ENCODE measurements at places on chromosomes 4 and X. TPM values are rescaled to one million over a fixed set of nuclear protein-coding genes. Genes with fewer than 3 reads are reported as not detected.

DNA sequence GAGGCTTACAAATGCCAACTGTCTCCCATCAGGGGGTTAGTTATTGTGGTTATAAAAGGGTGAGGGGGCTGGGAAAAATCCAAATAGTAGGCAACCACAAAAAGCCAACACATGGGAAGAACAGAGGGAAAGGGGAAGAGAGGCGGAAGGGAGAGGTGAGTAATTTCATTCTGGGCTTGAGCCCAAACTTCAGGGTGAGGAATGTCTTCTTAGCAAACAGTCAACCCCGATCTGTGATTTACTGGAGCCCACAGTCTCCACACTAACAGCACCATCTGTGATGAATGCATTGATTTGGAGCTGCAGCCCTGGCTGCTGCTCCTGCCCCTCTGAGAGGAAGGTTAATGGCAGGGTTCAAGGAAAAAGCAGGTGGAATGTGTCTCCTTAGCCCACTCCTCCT is 162.2 kb upstream of the GPR101 start:
- H3K4me1 ChIP-seq, result no peaks in the 10 kb centered on the region
- H3K36me3 ChIP-seq, result no peaks in the 10 kb centered on the region
- no peak overlapping the region for H3K27ac ChIP-seq
- H3K4me3 ChIP-seq, result no peak overlapping the region
- no peak for DNase-seq

GRCh38 chr4:20043991-20044390 is 207.7 kb upstream of the SLIT2 start:
- no peak overlapping the region for H3K4me3 ChIP-seq
- no peak for DNase-seq

DNA sequence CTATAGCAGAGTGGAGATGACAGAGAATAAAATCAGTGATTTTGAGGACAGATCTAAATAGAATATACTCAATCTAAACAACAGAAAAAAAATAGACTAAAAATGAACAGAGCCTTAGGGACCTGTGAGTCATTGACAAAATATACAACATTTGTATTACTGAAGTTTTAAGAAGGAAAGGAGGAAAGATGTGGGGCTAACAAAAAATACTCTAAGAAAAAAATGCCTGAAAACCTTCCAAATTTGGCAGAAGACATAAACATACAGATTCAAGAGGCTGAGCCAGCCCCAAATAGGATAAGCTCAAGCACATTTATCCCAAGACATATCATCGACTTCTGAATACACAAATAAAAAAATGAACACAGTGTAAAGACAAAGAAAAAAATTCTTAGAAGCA is 123.6 kb upstream of the INTU start:
- peaks cover 22% of the 10 kb centered on the region for H3K4me1 ChIP-seq
- DNase-seq, result no peak
- no peak overlapping the region for H3K4me3 ChIP-seq
- H3K27me3 ChIP-seq, result no peaks in the 10 kb centered on the region

DNA sequence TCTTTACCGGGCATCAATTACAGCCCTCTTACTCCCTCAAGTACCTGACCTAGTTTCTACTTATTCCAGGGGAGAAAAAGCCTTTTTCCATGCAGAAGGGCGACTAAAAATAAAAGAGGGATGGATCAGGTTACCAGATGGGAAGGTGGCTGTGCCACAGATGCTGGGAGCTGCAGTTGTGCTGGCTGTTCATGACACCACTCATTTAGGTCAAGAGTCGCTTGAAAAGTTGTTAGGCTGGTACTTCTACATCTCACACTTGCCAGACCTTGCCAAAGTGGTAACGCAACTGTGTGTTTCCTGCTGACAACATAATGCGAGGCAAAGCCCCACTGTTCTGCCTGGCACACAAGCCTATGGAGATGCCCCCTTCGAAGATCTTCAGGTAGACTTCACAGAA is 148.4 kb upstream of the FGF16 start:
- H3K27ac ChIP-seq, result no peak overlapping the region
- no peaks in the 10 kb centered on the region for H3K27me3 ChIP-seq
- no peaks in the 10 kb centered on the region for H3K4me1 ChIP-seq
- H3K36me3 ChIP-seq, result no peaks in the 10 kb centered on the region
- DNase-seq, result no peak

- no peaks in the 10 kb centered on the region for H3K27me3 ChIP-seq
- DNase-seq, result no peak
- H3K4me3 ChIP-seq, result no peak overlapping the region
- no peaks in the 10 kb centered on the region for H3K36me3 ChIP-seq
- no peak overlapping the region for H3K27ac ChIP-seq
- H3K4me1 ChIP-seq, result no peaks in the 10 kb centered on the region
Measured at GRCh38 chr4:67996127-67996526, 32.8 kb upstream of the TMPRSS11A start.

The MAGEC1 gene
- total RNA-seq, result not detected
